MCF 10A (cell line): ENCODE measurements at places on chromosomes 7 and 10. TPM values are rescaled to one million over a fixed set of nuclear protein-coding genes. Genes with fewer than 3 reads are reported as not detected.

MPLKIP gene
- 30.6 and 31.3 TPM in 2 replicates for total RNA-seq

SPAG6 gene
- total RNA-seq = not detected in 2 replicates

NPSR1 gene
- total RNA-seq = not detected in 2 replicates

IDI2 gene
- not detected in 2 replicates for total RNA-seq

SPDYE11 gene
- total RNA-seq = not detected in 2 replicates

MSANTD7 gene
- 17.2 and 18.1 TPM in 2 replicates for total RNA-seq

DNA sequence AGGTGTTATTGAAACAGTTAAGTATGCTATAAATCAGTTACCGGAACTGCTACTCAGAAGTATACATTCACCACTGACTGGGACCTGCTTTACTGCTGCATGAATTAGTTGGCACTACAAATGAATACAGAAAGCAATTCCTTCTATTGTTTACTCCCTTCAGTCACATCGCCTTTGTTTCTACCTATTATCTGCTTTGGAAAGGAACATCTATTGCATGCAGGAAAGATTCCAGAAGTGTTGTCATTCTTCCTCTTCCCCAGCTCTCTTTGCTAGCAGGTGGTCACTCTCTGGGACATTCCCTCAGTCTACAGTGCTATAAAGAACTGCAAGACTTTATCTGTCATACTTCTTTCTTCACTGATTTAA, 131.3 kb downstream of the ANK3 start:
- no peak for DNase-seq

GRCh38 chr10:114729103-114729659, 71.1 kb upstream of the ABLIM1 start:
- DNase-seq = no peak

GRCh38 chr10:93259126-93259525, 185.4 kb downstream of the CYP26A1 start:
- peak; percentile 53 for DNase-seq

GRCh38 chr7:70612811-70613210, 519.1 kb upstream of the GALNT17 start:
- no peak for DNase-seq

DNA sequence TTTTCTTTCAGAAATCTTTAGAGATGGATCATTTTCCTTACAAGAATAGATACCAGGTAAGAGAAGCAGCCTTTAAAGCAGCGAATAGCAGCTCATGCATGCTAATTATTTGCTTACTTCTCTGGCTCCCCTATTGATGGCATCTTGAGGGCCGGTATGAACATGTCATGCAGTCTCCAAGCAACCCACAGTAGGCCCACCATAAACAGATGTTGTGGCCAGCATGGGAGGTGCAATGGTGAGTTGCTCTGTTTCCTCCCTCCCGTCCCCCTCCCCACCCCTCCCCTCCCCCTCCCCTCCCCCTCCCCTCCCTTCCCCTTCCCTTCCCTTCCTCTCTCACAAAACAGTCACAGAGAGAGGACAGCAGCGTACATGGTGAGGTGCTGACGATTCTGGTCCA, 9.7 kb upstream of the ZNF273 start:
- no peak for DNase-seq

DNA sequence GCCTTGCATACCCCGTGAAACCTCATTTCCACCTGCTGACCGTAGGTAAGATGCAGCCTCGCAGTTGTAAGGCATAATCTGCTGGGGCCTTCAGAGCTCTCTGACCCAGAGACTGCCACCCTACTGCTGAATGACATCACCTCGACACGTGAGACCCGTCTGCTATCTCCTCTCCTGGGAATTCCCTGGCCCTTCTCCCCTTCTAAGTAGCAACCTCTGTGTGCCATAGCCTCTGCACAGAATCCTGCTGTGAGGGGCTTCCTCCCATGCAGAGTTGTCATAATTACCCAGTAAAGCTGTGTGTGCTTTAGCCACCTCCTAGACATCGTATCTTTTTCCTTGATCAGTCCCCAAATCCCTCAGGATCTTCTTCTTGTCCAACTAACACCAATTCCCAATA, 106.7 kb downstream of the CACNB2 start:
- DNase-seq = no peak

- DNase-seq = no peak
These were observed 9.2 kb downstream of the BNIP3 start for GRCh38 chr10:131972474-131973071.

- no peak for DNase-seq
These were observed 30.7 kb upstream of the RBM20 start for GRCh38 chr10:110613341-110613995.

GRCh38 chr10:114048472-114048871, 4.8 kb downstream of the ADRB1 start:
- DNase-seq = no peak

DNA sequence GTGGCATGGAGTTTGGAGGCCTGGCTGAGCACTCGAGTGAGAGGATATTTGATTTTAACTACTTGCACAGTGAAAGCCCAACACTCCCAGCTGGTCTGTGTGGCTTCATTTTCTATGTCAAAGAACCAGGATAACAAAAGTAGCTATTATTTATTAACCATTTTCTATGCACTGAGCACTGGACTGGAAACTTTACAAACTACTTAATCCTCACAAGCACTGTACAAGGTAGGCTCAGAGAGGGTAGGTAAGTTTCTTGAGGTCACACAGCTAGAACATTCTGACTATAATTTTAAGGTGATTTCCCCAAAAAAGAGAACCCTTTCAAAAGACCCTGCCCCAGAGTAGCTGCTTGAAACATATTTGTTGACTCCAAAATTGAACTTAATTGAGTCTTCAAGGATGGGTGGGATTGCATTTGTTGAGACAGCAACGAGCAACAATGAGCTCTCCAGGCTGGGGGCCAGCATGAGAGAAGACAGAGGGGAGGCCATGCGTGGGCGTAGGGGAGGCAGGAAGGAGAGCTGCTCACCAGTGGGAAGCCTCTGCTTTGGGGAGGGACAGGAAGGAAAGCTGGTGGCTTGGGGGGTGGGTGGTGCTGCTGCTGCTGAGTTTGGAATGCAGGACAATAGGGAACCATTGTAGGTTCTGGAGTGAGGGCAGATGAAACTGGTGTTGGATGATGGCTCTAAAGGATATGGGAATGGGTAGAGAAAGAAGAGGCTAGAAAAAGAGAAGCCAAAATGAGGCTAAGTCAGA, 31.5 kb downstream of the FAM241B start:
- no peak for DNase-seq

DNA sequence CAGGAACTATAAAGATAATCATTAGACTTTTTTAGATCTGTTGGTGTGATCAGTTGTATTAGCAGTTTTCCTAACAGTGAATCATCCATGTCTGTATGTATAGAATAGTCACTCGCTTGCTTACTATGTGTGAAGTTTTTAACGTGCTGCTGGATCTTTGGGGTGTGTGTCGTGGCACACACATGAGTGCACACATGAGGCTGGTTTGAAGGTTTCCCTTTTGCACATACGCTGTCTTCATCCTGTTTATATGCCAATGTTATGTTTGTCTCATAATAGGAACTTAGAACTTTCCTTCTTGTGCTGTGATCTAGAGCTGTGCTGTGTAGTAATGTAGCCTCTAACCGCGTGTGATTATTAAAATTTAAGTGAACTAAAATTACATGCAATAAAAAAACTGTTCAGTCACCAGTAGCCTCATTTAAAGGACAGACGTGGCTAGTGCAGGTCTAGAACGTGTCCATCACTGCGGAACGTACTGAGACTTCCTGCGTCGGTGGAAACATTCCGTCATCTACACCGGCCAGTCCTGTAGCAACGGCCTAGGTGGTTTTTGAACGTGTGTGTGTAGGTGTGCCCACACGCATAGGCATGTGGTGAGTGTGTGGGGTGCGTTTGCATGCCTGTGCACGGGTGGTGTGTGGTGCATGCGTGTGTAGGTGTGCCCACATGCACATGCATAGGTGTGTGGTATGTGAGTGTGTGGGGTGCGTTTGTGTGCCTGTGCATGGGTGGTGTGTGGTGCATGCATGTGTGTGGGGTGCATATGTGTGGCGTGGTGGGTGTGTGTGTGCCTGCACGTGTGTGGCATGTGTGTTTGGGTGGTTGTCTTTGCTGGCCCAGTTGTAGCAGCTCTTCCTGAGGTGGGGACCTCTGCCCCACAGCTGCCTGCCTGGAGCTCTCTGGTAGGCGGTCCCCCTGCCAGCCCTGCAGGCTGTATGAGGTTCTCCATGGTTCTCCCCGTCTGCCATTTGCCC, 56.6 kb downstream of the INPP5A start:
- DNase-seq = no peak

DNA sequence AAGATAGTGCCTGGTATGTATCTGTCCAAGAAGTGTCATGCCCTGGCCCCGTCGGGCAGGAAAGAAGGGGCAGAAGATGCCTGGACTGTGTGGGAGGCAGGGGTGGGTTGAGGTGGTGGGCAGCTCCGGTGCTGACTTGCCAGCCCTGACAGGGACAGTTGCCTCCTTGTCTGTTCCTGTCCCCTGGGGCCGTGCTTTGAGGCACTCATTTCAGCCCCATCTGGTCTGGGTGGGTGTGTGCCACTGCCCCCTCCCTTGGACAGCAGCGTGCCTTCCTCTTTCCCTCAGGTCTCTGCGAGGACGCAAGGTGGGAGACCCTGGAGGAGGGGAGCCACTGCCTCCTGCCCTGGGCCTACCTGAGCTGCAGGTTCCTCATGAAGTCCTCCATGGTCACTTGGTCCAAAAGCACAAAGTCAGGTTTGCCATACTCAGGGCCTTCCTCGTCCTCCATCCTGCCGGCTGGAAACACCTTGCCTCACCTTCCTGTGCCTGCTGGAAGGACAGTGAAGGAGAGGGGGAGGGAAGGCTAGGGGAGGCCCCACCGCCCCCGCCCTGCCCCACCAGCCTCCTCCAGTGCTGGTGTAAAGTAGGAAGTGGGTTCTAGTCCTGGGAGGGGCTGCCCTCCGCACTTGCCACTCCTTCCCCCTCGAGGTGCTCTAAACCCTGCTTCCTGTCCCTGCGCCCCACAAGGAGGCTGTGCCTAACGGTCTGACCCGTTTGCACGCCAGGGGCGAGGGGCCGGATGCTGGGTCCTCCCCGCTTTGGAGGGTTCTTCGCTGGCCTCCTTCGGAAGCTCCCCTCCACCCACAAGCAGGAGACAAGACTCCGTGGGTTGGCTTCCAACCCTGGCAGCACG, at the start of gene MYO1G:
Gene MYO1G (minus strand): TSS at position 505 of the 856 bp plus-strand sequence. CDS start 54 bp downstream, at position 451.
- DNase-seq = no peak
